GM12891 (cell line): ENCODE measurements at places on chromosomes 5 and 9.

DNA sequence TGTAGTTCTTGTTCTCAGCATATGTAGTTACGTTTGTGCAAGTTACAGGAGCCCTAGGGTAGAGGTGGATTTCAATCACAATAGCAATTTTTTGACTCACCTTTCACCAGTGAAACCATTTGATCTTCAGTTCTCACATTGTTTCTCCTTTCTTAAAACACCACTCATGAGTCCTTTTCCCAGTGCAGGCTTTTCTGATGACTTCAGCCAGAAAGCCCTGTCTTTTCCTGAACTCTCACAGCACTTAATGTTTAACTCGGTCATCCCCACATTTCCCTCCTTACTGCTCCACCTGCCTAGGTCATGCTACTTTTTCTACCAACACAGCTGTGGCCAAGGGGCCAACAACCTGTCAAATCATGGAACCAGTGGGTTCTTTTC, 37.9 kb downstream of the ARHGEF28 start:
- DNase-seq = no peak

GRCh38 chr5:151002250-151002649, 18.1 kb upstream of the GPX3 start:
- no peak for DNase-seq

DNA sequence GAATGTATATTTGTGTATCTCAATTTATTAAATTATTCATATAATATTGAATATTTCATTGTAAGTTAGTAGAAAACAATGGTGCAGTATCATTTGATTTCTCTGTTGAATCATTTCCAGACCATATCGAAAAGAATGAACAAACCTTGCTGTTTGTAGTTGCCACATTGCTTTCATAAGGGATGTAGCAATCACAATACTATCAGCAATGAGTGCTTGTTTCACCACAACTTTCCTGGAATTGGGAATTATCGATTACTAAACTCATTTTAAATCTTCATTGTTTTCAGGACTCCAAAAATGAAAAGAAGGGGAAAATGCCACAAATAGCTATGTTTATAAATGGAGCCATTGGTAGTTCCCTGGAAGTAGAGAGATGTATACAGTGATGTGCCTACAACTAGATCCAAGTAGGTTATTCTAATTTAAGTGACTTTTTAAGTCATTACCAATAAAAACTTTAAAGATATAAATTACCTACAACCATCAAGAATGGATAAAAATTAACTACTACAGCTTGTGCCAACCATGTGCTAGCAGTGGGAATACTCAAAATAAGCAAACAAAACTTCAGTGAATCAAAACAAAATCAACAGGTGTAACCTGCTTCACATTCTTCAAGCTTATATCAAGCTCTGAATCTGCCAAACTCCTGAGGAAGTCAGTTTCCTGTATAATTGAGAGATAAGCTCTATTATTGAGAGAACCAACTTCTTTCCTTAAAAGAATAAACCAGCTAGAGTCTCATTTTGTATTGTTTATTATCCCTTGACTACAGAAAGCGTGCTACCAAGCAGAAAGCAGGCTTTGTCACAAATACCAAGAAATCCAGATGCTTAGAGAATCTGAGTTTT, 358.6 kb downstream of the ADGRV1 start:
- no peak for DNase-seq

- no peak for DNase-seq
These were observed 99.2 kb downstream of the PPP2R2B start for GRCh38 chr5:146779211-146779869.

DNA sequence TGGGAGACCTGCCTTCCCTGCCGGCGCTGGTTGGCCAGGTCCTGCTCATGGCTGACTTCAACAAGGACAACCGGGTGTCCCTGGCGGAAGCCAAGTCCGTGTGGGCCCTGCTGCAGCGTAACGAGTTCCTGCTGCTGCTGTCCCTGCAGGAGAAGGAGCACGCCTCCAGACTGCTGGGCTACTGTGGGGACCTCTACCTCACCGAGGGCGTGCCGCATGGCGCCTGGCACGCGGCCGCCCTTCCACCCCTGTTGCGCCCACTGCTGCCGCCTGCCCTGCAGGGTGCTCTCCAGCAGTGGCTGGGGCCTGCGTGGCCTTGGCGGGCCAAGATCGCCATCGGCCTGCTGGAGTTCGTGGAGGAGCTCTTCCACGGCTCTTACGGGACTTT, 10.6 kb downstream of the DIPK1B start:
- DNase-seq = no peak

DNA sequence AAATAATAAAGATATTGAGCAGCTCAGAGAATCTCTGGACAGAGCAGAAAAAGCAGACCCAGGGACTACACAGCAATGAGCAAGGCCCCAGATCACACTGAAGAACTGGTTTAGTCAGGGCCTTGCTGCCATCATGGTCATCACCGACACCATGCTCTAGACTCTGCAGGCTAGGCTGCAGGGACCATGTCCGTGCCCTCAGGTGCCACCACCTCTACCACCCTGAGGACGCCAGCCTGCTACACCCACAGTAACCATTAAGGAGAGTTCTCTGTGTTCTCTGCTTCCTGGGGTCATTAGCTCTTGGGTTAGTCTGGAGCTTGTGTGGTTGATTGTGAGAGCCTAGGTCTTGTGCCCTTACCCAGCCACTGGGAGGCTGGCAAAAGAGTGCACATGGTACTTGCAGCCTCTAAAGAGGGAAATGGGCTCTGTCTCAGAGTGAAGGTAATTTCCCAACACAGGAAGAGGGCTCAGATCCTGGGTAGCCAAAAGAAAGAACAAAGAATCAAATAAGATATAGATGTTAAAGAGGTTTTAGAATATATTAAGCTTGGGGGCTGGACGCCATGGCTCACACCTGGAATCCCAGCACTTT, 31.9 kb upstream of the JADE2 start:
- DNase-seq = no peak
